Right ventricle myocardium superior (tissue), 1 donor: ENCODE measurements at places on chromosomes 4 and X. TPM values are rescaled to one million over a fixed set of nuclear protein-coding genes. Genes with fewer than 3 reads are reported as not detected.

ALB gene
- 4.5 TPM for total RNA-seq

SYNPO2 gene
- total RNA-seq, result 196 TPM

LRAT gene
- not detected for total RNA-seq

SYP gene
- 1.6 TPM for total RNA-seq

ZNF674 gene
- 2.7 TPM for total RNA-seq

DNA sequence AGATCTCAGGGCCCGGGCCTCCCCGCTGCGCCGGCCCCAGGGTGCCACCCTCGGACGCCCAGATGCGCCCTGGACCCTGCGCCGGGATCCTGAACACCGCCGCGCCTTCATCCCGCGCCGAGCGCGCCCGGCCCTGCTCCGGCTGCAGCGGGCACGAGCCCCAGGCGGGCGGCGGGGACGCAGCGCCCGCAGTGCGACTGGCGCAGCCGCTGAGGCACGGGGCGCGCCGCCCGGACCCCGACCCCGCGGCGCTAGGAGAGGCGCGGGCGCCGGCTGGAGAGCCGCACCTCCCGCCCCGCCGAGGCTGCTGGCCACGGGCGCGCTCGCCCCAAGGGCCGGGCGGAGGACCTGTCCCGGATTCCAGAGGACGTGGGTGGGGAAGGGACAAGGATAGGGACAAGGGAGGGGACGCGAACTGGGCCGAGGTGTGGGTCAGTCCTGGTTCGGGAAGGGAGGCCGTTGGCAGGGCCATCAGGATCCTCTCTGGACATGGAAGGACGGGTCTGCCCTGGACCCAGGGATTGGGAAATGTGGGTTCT, 1.1 kb downstream of the ZFYVE28 start:
- no peak for DNase-seq

DNA sequence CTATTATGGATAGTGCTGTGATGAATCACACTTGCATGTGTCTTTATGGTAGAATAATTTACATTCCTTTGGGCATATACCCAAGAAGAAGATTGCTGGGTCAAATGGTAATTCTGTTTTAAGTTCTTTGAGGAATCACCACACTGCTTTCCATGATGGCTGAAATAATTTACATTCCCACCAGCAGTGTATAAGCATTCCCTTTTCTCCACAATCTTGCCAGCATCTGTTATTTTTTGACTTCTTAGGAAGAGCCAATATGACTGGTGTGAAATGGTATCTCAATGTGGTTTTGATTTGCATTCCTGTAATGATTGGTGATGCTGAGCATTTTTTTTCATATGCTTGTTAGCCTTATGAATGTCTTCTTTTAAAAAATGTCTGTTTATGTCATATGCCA, 1120.2 kb downstream of the ARAP2 start:
- DNase-seq, result no peak

DNA sequence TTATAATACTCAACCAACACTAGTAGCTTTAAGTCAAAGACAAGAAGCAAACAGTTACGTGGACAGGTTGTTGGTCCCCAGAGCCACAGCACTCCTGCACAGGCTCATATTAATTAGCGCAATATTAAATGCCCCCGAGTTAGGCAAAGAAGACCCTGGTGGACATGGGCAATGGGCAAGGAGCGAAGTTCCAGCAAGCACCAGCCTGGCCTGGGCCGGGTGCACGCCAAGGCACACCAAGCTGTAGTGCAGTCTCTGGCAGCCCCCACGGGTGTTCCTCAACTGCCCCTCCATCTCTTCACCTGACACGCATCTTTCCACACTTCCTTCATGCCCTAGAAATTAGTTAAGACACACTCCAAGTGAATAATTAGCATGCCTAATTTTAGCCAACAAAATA, 20.1 kb downstream of the FAT1 start:
- DNase-seq, result no peak

GRCh38 chr4:152100379-152101201, 339.8 kb upstream of the GATB start:
- no peak for DNase-seq

DNA sequence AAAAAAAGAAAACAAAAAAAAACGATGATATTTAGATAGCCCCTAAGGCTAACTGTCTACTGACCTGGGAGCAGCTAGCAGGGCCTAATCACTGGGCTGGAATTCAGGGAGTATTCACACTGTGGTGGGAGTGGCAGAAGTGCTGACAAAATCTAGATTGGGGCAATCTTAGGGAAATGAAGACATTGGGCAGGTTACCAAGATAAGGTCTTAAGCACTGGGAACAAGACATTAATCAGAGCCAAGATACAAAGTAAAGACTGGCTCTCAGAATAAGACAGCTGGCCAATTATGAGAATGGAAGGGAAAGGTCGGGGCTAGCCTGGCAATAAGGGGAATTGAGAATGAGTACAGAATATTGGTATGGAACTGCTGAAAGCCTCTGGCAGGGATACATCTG, 100.2 kb upstream of the GRIA3 start:
- DNase-seq, result no peak

DNA sequence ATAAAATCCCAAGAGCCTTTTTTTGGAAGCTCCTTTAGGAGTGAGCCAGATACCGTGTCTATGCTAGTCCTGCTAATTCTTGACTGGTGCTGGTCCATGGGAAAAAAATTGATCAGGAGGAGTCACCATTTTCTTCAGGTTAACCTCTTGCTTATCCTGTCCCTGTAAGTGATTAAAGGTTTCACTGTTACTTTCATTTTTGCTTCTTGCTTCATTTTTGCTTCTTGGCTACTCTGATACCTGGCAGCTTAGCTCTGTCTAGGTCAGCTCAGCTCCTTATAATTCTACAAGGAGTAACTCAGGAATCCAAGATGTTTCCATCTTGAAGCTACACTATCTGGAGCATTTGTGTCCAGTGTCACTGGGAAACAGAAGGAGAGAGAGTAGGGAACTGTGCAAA, 45.7 kb downstream of the AFM start:
- DNase-seq, result no peak

GRCh38 chr4:114754616-114755015, 156.0 kb downstream of the UGT8 start:
- DNase-seq, result no peak
